Activated CD8-positive, alpha-beta memory T cell treated with anti-CD3 and anti-CD28 coated beads, Interleukin-2, amount 50 U/mL, for 48 hours (primary cell): ENCODE measurements at places on chromosomes 6 and 20.

DNA sequence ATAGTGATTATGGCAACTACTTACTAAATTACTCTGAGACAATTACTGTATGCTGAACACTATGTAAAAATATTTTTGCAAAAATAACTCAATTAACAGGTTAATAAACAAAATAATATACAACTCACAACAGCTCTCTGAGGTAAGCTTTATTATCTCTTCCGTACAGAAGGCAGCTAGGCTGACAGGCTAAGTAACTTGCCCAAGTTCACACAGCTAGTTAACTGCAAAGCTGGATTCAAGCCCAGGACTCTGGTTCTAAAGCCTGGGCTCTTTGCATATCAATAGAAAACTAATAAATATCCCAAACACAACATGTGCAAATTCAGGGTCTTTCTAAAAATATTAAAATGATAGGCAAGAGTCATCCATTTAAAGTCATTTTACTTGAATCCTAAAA lies 169.5 kb upstream of the BEND3 start:
- no peak for DNase-seq

- no peak for DNase-seq
Observed at GRCh38 chr6:101783287-101783686, 389.8 kb downstream of the GRIK2 start.

DNA sequence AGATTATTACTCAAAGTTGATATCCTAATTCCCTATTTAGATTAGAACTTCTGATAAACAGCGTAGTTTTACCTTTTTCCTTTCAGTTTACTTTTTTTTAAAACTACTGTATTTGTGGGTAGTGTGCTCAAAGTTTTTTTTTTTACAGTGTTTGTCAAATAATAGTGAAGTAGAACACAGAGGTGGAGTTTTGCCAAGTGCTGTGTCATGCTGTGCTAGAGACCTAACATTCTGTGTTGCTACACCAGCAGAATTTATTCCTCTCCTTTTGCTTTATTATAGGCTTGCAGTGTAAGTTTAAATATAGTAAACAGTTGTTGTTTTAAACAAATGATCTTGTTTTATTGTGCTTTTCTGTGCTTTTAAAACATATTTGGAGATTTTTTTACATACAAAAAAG lies 125.4 kb downstream of the HIVEP1 start:
- no peak for DNase-seq

GRCh38 chr6:148325316-148326068 lies 17.1 kb upstream of the SASH1 start:
- DNase-seq, result no peak

DNA sequence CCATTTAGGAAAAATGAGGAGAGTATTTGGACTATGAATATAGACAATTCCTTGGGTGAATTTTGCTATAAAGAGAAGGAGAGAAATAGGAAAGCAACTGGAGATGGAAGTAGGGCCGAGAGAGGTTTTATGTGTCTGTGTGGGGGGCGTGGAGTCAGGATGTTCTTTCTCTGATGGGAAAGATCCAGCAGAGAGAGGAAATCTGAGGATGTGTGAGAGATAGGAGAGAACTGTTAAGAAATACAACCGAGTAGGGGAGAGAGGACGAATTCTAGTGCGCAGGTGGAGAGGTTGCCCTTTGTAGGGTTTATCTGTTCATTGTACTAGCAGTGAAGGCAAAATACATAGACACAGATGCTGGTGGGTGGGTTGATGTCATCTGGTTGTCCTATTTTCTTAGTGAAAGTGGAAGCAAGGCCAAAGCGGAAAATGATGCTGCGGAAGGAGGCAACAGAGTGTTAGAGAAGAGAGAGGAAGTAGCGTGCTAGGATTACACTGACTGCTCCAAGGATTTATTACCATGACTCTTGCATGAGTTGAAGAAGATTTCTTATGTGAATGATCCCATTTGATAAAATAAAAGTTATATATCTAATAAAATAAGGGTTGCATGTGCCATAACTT lies 57.7 kb downstream of the CLVS2 start:
- no peak for DNase-seq

- DNase-seq, result no peak
Observed at GRCh38 chr20:61355585-61355984, 103.5 kb downstream of the CDH4 start.

- no peak for DNase-seq
Observed at GRCh38 chr20:9177278-9177677, 108.4 kb downstream of the PLCB4 start.
